Activated CD4-positive, alpha-beta T cell treated with anti-CD3 and anti-CD28 coated beads, Interleukin-10, Interleukin-2, amounts not matched to agents 100 ng/mL and 50 ng/mL, durations not matched to agents 16 hours and 8 hours (primary cell): ENCODE measurements at places on chromosomes 6 and 20.

- peak; percentile 17 for DNase-seq
Measured at GRCh38 chr20:49821870-49822331, 9.3 kb downstream of the SLC9A8 start.

GRCh38 chr6:12103158-12103557 lies 91.0 kb downstream of the HIVEP1 start:
- DNase-seq, result no peak

GRCh38 chr6:36025260-36025931 lies 955 bp upstream of the SLC26A8 start:
- no peak for DNase-seq

- DNase-seq, result no peak
Measured at GRCh38 chr6:122740936-122741335, 38.6 kb upstream of the FABP7 start.

DNA sequence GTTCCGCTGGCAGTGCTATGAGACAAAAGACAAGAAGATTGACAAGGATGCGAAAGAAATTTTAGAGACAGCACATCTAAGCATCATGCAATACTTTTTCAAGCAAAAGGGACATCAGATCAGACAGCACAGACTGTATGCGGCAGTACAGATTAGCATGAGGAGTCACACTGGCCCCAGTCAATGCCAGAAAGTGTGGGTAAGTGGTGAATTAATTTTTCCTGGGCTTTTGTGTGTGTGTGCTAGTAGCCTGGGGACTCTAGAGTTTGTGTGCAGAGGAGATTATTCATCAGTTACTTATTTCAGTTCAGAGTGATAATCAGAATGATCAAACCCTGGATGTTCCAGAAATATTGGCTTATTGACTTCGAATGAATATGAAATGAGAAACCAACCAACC lies 47.2 kb downstream of the LAMA4 start:
- DNase-seq, result no peak

- DNase-seq, result no peak
Measured at GRCh38 chr20:44364780-44365179, 9.3 kb downstream of the HNF4A start.
